ENCODE measurements at places on chromosomes 11 and 22. TPM values are rescaled to one million over a fixed set of nuclear protein-coding genes. Genes with fewer than 3 reads are reported as not detected.

DNA sequence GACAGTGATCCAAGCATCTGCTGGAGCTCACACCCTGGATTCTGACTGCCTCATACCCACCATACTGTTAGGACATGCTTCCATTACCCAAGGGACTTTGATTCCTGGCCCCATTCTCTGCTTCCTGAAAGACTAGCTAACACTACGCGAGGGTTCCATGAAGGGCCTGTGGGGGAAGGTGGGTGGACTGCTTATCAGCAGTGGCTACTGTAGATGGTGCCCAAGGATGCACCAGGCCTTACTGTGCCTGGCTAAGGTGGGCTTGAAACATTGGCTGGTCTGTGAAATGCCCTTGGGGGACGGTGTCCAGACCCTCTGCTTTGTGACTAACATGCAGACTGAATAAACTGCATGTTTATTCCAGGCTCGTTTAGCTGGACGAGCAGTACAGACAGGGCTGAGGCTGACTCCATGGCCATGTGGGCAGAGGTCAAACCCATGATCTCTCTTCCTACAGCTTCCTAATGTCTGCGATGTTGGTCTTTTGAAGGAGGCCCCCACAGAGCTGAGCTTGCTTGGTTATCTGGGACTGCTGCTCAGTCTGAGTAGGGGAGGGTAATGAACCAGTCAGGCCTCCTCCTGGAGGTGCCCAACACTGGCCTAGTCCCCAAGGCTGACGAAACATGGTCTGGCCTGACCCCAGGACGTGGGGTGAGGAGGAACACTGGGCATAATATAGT, 48.3 kb upstream of the PHOX2A start:
- DNase-seq: no peak
- no peak overlapping the region for H3K27ac ChIP-seq
- no peaks in the 10 kb centered on the region for H3K36me3 ChIP-seq
- no peaks in the 10 kb centered on the region for H3K4me1 ChIP-seq
- H3K27me3 ChIP-seq: no peaks in the 10 kb centered on the region

- H3K4me3 ChIP-seq: no peak overlapping the region
- no peaks in the 10 kb centered on the region for H3K27me3 ChIP-seq
Measured at GRCh38 chr11:93169950-93170561, 27.7 kb downstream of the SLC36A4 start.

DNA sequence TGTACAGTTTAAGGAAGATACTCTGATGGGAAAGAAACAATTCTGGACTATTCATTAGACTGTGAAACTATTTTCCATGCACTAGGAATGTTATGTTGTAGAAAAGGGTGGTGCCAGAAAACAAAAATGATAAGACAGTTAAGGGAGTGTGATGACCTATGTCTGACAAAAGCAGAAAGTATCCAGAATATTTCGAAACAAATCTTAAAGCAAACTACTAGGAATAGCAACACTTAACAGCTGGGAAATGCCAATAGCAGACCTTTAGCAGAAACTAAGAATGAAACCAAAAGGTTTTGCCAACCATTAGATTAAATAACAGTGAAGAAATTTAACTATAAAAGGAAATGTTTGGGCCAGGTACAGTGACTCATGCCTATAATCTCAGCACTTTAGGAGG, 3.3 kb upstream of the ARHGAP20 start:
- H3K36me3 ChIP-seq: no peaks in the 10 kb centered on the region
- no peak for DNase-seq
- H3K27me3 ChIP-seq: peaks cover 29% of the 10 kb centered on the region
- H3K4me1 ChIP-seq: peaks cover 8% of the 10 kb centered on the region
- H3K4me3 ChIP-seq: no peak overlapping the region

DNA sequence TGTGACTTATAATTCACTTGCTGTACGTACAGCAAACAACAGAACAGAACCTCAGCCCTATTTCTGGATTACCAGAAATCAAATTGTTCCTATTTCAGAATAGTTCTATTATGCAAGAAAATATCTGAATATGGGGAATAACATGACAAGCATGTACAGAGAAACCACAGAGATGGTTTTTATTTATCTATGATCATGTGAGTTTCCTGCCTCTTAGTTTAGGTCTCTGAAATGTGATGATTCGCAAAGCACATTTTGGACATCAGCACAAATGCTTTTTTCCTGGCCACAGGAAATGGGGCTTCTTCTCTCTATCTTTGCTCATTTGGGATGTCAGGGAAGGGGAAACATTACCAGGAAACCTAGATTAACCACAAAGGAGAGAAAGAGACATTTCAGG, 266.7 kb upstream of the CTSC start:
- H3K4me1 ChIP-seq: no peaks in the 10 kb centered on the region
- H3K36me3 ChIP-seq: no peaks in the 10 kb centered on the region
- no peak overlapping the region for H3K27ac ChIP-seq
- no peak for DNase-seq
- no peaks in the 10 kb centered on the region for H3K27me3 ChIP-seq

DNA sequence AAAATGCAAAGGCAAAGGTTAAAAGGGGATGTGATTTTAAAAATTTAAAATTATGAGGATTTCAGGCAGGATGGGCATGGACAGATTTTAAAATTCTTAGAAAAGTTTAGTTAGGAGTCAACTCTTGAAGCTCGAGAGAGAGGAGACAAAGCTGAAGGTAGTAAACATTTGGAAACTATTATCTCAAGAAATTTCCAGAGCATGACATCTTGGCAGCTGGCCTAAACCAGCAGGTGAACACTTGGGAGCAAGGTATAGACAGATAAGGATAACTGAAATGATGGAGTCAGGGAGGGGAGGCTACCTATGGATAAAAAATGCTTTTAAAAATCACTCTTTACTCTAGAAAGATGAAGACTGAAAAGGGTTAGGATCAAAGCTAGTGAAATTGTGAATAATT, 13.7 kb downstream of the POU2AF3 start:
- no peak for DNase-seq
- H3K27me3 ChIP-seq: peaks cover 34% of the 10 kb centered on the region
- H3K27ac ChIP-seq: no peak overlapping the region
- no peaks in the 10 kb centered on the region for H3K36me3 ChIP-seq

- no peak for DNase-seq
- no peak overlapping the region for H3K4me3 ChIP-seq
- H3K27ac ChIP-seq: no peak overlapping the region
- H3K27me3 ChIP-seq: no peaks in the 10 kb centered on the region
- H3K36me3 ChIP-seq: no peaks in the 10 kb centered on the region
- H3K4me1 ChIP-seq: no peaks in the 10 kb centered on the region
Measured at GRCh38 chr11:66818231-66818955, 24.8 kb upstream of the RCE1 start.

SYNGR1 gene
- total RNA-seq: 27.1 TPM

DMC1 gene
- 13.2 TPM for total RNA-seq

CEP126 gene
- 2.1 TPM for total RNA-seq

HOATZ gene
- total RNA-seq: not detected

Data from activated naive CD8-positive, alpha-beta T cell treated with anti-CD3 and anti-CD28 coated beads, Interleukin-2, amount 10 ng/mL, durations not matched to agents 7 days and 5 days (primary cell).